ENCODE measurements at places on chromosomes 16 and 17. TPM values are rescaled to one million over a fixed set of nuclear protein-coding genes. Genes with fewer than 3 reads are reported as not detected.

Gene ELMO3
- total RNA-seq = 4.7 TPM

Gene PMFBP1
- 1.8 TPM for total RNA-seq

Gene NOS2
- 0.05 TPM for total RNA-seq

Gene VAT1L
- total RNA-seq = 0.11 TPM

Gene GPRC5C
- 0.36 TPM for total RNA-seq

Gene SLC5A11
- total RNA-seq = not detected

Gene MYH8
- not detected for total RNA-seq

Gene MT4
- total RNA-seq = not detected

Gene PALB2
- total RNA-seq = 17.1 TPM

Gene ARL5C
- not detected for total RNA-seq

Gene WNT9B
- total RNA-seq = not detected
